Muscle of back (tissue), 13 donors: ENCODE measurements at places on chromosomes 6 and 20.

GRCh38 chr6:8642131-8642530 is 206.8 kb upstream of the SLC35B3 start:
- no peak for DNase-seq

GRCh38 chr20:18092890-18093289 is 35.2 kb upstream of the OVOL2 start:
- DNase-seq = no peak

- no peak for DNase-seq
Observed at GRCh38 chr20:623704-624103, 13.6 kb upstream of the TCF15 start.

GRCh38 chr20:39161900-39162299 is 199.8 kb downstream of the DHX35 start:
- no peak for DNase-seq

GRCh38 chr20:695165-695866 is 19.7 kb upstream of the SCRT2 start:
- DNase-seq = no peak

GRCh38 chr6:110656492-110656891 is 158.8 kb downstream of the CDK19 start:
- DNase-seq = no peak

- peak; percentile 61 for DNase-seq
Observed at GRCh38 chr6:41405941-41406727, 70.7 kb downstream of the NCR2 start.

GRCh38 chr6:52635049-52635577 is 35.8 kb upstream of the TMEM14A start:
- DNase-seq = no peak

- no peak for DNase-seq
Observed at GRCh38 chr6:131316654-131317053, 181.4 kb downstream of the AKAP7 start.

DNA sequence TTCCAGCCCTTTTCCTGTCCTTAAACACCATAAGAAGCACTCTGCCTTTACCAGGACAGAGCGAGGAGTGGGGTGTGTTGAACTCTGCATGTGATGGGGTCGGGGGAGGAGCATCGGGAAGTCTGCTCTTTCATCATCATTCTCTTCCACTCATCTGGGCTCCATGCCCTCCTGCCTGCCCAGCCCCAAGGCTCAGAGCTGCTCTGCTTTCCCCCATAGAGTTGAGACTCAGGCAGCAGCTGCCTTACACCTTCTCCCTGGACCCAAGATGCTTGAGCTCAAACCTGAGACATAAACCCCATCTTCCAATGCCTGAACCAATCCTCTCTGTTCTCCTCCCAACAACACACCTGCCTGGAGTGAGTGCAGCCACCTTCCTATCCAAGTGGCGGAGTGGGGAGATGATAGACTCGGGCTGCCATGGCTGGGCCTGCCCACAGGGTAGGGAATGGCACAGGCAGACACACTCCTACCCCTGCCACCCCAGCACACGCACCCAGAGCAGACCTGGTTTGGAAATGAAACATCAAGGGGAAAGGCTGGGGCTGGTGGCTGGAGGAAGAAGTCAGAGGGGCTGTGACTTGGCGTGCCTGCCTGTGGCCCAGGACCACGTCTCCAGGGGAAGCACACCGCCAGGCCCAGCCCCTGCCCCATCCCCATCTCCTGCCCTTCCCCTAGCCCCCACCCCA is 28.4 kb downstream of the TFEB start:
- no peak for DNase-seq

- DNase-seq = no peak
Observed at GRCh38 chr20:63155266-63156165, 60.4 kb downstream of the YTHDF1 start.

GRCh38 chr6:136773473-136773796 is 18.8 kb downstream of the MAP3K5 start:
- no peak for DNase-seq

DNA sequence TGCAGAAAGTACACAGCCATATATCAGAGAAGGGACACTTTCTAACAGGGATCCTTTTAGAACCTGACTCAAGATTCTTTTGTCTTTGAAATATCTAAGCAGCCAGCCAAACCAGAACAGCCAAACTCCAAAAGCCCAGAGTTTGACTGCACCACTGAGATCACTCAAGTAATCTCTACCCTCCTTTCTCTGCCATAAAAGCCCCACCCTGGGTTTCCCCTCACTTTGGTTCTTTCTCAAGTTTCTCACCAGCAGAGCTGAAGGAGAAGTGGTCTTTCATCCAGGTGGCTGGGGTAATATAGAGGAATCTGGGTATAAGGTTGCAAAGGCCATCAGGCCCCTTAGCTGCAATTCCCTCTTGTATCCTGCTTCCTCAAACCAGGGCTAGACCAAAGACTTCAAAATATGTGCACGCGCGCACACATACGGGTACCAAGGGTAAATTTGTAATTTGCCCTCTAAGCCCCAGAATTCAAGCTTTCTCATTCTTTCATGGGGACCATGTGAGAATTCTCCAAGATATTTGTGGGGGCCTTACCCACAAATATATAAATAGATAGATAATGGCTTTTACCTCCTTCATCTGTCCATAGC is 42.9 kb downstream of the GPX5 start:
- no peak for DNase-seq

GRCh38 chr6:160088069-160088783 is 33.4 kb upstream of the SLC22A1 start:
- DNase-seq = peak; percentile 80

- no peak for DNase-seq
Observed at GRCh38 chr6:34922177-34922663, 33.2 kb downstream of the ANKS1A start.

- no peak for DNase-seq
Observed at GRCh38 chr6:165652766-165653165, 10.3 kb downstream of the PDE10A start.

DNA sequence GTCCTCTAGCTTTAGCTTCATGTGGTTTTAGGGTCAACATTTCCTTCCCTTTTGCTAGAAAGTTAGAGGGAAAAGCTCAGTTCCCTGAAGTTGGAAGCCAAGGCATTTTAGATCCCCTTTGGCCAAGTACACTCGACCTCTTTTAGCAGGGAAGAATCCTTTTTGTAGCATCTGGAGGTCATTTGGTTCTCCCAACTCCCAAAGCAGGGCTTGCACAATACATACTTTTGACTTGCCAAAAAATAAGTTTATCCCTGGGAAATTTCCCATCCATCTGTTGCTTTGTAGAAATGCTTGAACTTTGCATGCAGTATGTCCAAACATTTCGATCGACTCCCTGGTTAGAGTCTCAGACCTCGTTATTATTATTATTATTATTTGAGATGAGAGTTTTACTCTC is 4.6 kb upstream of the EDEM2 start:
- peak; percentile 95 for DNase-seq

DNA sequence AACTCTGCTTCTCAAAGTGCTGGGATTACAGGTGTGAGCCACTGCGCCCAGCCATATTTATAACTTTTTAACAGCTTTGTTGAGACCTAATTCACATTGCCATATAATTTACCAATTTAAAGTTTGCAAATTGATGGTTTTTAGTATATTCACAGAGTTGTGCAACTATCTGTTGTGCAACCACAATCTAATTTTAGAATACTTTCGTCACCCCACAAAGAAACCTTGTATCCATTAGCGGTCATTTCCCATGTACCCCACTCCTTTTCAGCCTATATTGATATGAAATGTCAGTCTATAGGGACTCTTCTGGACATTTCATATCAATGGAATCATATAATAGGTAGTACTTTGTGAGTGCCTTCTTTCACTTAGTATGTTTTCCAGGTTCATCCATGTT is 55.8 kb downstream of the FOXO3 start:
- DNase-seq = no peak

GRCh38 chr6:82720992-82721391 is 344.6 kb downstream of the UBE3D start:
- no peak for DNase-seq

GRCh38 chr6:138182939-138183789 is 21.4 kb downstream of the ARFGEF3 start:
- peak; percentile 24 for DNase-seq

- no peak for DNase-seq
Observed at GRCh38 chr20:13468166-13468565, 170.6 kb downstream of the TASP1 start.

- DNase-seq = no peak
Observed at GRCh38 chr6:149336609-149336928, 19.1 kb downstream of the TAB2 start.

GRCh38 chr20:20085071-20085470 is 32.7 kb downstream of the CFAP61 start:
- DNase-seq = no peak

DNA sequence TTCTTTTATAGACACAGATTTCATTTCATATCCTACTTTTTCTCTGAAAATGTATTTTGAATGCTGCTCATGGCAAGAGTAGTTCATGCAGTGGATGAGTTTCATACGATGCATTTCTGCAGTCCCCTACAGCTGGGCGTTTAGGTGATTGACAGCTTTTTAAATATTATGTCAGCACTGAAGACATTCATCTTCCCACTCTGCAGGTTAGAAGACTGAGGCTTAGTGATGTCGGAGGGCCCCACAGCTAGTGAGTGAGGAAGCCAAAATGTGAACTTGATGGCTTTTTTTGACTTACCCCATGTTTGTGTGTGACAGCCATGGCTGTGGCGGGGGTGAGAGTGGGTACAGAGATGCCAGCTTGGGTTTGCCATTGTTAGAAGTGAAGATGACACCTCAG is 33.5 kb downstream of the MYH7B start:
- no peak for DNase-seq

GRCh38 chr20:47801079-47801478 is 15.8 kb upstream of the SULF2 start:
- no peak for DNase-seq

DNA sequence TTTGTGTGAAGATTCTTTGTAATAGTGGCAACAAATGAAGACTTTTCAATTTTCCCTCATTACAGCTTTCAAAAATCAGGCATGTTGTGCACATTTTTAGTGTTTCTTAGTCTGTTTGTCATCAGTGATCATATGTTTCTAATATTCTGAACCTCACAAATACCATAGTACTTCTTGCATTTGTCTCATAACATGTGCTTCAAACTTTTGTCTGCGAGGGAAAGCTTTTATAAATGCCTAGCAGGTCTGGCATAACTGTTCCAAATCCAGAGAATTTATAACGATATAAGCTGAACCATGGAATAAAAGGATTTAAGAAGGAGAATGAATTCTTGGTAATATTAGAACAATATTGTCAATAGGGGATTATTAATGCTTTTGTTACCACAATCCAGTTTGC is 670.2 kb downstream of the RFPL4B start:
- DNase-seq = no peak

GRCh38 chr20:14374196-14374595 is 36.8 kb upstream of the FLRT3 start:
- DNase-seq = no peak

DNA sequence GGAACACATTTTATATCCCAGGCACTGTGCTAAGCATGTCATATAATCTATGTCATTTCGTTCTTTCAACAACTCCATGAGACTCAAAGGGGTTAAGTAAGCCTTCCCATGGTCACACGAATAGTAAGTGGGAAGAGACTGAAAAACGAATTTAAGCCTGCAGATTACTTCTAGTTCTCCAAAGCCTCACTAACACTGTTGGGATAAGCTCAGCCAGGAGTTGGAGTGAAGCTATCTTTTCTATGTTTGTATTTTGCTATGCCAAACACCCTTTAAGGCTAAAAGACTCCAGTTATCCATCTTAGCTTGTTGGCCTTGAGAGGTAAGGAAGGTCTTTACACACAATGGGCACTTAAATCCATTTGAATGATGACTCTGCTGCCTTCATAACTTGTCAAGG is 148.1 kb upstream of the UST start:
- DNase-seq = no peak

DNA sequence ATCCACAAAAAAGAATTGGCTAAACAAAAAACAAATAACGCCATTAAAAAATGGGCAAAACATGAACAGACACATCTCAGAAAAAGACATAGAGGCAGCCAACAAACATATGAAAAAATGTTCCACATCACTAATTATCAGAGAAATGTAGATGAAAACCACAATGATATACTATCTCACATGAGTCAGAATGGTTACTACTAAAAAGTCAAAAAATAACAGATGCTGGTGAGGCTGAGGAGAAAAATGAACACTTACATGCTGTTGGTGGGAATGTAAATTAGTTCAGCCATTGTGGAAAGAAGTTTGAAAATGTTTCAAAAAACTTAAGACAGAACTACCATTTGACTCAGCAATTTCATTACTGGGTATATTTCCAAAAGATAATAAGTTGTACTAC is 430.1 kb upstream of the JAG1 start:
- DNase-seq = no peak

DNA sequence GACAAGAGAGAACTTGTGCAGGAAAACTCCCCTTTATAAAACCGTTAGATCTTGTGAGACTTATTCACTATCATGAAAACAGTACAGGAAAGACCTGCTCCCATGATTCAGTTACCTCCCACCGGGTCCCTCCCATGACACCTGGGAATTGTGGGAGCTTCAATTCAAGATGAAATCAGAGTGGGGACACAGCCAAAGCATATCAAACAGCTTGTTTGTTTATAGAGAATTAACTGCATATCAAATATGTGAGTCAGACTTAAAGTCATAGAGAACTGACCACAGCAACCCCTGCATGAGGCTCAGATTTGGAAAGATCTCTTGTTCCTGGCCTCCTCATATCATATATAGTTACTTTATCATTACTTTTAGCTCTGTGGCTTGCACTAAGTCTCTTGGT is 29.1 kb upstream of the HDAC2 start:
- no peak for DNase-seq

DNA sequence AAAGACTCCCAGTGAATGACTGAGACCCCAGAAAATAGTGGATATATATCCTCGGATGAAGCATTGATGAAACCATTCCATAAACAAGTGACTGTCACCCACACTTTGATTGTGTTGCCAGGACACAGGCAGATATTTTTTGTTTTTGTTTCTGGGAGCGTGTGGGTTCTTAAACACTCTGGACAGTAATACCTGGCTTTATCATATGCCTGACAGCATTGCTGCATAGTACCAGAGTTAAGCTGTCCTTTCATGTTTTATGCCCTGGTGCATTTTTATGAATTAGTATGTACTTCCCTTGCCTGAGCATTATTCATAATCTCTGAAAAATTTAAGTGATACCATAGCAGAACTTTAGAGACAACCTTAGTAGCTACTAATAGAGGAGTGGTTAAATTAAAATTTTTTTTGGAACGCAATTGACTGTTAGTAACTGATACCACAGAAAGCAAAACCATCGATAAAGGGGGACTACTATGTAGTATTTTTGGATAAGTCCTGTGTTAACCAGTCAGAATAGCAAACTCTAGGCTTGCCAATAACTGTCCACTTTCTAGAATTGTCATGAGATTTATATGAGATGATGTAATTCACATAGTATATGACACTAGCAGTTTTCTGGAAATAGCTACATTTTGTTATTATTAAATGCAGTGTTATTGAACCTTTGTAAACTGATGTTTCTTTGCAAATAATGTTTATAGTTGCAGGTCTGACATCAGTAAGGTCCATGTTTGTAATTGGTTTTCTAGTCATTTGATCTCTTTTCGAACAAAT is 30.4 kb downstream of the SENP6 start:
- DNase-seq = no peak

DNA sequence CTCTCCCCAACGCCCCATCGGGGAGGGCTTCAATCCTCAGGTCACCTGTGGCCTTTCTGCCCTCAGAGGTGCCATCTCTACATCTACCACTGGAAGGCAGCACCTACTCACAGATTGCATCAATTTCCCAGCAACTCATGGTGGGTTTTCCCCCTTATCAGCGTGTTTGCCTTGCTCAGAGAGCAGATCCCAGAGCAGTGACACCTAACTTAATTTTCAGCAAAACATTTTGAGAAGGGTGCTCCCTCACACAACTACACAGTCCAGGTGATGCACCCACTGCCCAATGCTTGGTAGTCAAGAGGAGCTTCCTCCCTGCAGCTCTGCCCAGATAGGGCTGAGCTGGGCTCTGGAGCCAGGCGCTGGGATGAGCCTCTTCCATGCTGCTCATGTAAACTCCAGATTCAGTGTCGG is 48.2 kb downstream of the PLG start:
- no peak for DNase-seq
